ENCODE measurements at places on chromosomes 7 and 10.

- no peak for DNase-seq
Observed at GRCh38 chr10:43979551-43979950, 330.9 kb upstream of the ZNF32 start.

- DNase-seq = no peak
Observed at GRCh38 chr10:490891-491571, 198.4 kb downstream of the DIP2C start.

DNA sequence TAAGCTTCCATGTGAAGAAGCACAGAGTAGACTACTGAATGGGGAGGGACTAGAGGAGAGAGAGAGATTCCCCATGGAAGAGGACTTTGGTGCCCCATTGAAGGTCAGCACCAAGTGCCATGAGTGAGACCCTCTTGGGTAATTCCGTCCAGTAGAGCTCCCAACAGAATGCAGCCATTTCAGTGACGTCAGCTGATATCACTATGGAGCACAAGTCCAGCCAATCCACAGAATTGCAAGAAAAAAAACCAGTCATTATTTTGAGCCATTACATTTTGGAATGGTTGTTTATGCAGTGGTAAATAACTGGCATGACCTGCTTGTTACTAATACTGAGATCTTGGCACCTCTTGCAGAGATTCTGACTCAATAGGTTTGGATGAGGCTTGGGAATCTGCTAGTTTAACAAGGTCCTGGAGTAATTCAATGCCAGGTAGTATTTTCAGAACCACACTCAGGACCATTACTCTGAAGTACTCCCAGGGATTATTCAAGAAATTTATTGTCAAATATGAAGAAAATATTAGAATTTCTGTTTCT is 52.6 kb upstream of the SP8 start:
- DNase-seq = no peak

GRCh38 chr10:123995461-123996131 is 97.8 kb downstream of the CHST15 start:
- peak; percentile 51 for DNase-seq

DNA sequence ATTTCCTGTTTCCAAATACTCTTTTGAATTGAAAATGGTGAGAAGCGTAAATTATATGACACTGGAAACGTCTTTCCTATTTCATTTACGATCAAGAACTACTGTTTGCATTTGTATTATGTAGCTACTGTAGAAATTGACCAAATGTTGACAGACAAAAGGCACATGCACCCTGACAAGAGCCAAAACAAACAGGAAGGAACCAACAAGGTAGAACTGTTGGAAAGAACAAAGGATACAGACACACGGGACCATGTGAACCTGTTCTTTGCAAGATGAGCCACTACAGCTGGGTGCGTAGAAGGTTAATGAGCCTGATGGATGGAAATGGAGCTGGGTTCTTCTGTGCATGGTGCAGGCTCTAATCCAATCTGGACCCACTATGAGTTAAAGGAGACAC is 48.4 kb upstream of the FZD8 start:
- no peak for DNase-seq

GRCh38 chr10:28677888-28678686 is 766 bp downstream of the BAMBI start:
- no peak for DNase-seq

GRCh38 chr7:278081-278480 is 11.9 kb upstream of the FOXL3 start:
- DNase-seq = no peak

DNA sequence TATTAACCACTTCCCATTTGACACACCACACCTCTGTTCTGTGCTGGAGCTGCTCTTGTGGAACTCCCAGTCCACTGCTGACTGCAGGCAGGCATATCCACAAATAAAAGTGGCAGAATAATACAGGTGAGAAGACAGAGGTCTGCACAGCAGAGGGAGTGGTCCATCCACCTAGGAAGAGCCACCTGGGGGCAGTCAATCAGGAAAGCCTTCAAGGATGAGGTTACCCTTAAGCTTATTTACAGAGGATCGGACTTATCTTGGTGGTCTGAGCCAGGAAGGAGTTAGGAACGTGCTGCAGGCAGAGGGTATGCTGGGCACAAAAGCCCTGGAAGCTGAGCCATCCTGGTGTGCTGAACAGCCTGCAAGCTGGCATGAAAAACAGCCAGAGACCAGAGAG is 78.7 kb downstream of the FRMPD2 start:
- no peak for DNase-seq

GRCh38 chr10:49679480-49679893 is at the start of gene C10orf53:
TSS of gene C10orf53 (plus strand) at chr10:49679651. CDS start at chr10:49679698, 47 bp downstream.
- no peak for DNase-seq

GRCh38 chr7:14275356-14275755 is 285.9 kb upstream of the ETV1 start:
- no peak for DNase-seq

- no peak for DNase-seq
Observed at GRCh38 chr7:14104861-14105260, 115.4 kb upstream of the ETV1 start.

DNA sequence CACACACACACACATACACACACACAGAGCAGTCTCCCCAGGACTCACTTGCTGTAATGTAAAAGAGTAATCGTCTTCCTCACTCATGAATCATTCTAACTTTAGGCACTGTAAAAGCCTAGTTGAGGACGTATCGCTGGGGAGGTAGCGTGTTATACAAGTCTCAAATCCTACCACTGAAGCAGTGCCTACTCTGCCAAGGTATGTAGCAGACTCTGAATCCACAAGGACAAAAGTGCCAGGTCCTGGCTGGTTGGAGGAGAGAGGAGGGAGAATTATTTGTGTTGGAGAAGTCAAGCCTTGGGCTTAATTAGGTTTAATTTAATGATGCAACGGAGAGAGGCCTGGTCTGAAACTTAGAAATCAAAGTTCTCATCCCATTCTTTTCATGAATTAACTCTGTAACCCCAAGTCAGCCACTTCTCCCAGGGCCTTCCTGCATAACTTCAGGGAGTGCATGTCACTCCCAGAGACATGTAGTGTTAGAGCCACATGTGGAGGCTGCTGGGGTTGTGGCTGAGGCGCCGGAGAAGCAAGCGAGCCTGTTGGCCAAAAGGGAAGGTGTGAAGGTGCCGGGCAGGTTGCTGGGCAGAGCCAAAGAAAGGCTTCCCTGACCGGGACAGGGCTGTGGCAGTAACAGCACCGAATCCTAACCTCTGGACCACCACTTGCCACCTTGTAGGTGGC is 36.7 kb downstream of the NKX2-3 start:
- DNase-seq = no peak

DNA sequence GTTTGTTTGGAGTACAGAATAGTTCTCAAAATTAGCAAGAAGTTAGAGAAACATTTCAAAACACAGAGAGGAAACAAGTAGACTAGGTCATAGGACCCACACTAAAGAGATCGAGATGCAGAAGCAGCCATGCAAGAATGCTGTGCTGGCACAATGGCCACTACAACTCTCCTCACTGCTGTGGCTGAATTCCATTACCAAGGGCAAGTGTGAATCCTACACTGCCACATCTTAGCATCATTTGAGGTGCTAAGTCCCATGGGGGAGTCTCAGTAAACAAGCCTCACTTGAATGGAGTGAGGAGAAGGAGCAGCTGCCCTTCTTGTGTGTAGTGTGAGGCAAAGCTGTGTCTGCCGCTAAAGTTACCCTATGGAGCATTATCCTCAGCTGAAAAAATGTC is 56.7 kb downstream of the PCLO start:
- no peak for DNase-seq

DNA sequence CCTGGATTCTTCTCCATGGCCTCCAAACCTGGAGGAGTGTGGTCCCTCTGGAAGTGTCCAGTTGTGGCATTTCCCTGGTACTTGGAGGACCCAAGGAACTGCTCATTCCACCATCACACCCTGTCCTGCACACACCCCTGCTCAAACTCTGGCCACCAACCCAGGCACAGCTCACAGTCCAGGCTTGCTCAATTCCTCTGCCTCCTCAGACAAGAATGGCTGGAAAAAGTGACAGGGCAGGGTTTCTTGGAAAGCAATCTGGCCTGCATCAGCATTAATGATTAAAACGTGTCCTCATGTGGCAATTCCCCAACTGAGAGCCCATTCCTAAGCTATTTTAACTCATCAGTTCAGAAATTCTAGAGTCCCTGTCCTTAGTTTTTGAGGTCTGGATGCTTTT is 17.2 kb upstream of the TPST1 start:
- DNase-seq = no peak

- DNase-seq = no peak
Observed at GRCh38 chr10:106931159-106931852, 233.2 kb downstream of the SORCS1 start.

DNA sequence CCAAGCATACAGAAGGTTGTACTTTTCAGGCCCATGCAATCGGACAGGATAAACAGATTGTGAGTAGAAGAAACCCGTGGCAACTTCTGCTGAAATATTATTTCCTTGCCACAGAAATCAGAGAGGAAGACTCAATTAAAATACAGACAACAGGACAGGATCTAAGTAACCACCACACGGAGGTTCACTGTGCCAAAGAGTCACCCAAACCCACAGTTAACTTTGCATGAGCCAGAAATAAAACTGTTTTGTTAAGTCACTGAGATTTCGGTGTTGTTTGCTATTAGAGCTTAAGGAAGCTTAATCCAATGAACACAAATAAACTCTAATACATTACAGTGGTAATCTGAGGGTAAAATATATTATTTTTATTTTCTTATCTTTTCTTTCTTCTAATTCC is 14.0 kb downstream of the PNPLA8 start:
- no peak for DNase-seq

- peak; percentile 70 for DNase-seq
Observed at GRCh38 chr10:130109796-130110245, 809 bp downstream of the C10orf143 start.

- no peak for DNase-seq
Observed at GRCh38 chr7:26087321-26088091, 64.5 kb upstream of the NFE2L3 start.

- DNase-seq = no peak
Observed at GRCh38 chr7:157925383-157925875, 588.6 kb downstream of the DNAJB6 start.

DNA sequence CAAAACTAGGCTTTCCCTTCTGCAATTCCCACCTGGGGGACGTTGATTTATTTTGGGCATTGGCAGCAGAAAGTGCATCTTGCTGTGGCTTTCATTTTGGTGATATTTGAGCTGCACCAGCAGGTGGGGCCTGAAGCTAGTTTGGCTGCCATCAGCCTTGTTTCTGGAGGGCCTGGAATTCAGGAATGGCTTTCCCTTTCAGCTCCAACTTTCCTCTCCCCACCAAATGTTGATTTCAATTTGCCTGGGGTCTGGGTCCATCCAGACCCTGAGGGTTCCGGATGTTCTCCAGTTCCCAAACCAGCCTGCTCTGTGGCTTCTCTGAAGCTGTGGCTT is 640.4 kb downstream of the TYW1 start:
- DNase-seq = no peak

GRCh38 chr7:142813226-142813625 is 41.6 kb upstream of the EPHB6 start:
- DNase-seq = no peak

DNA sequence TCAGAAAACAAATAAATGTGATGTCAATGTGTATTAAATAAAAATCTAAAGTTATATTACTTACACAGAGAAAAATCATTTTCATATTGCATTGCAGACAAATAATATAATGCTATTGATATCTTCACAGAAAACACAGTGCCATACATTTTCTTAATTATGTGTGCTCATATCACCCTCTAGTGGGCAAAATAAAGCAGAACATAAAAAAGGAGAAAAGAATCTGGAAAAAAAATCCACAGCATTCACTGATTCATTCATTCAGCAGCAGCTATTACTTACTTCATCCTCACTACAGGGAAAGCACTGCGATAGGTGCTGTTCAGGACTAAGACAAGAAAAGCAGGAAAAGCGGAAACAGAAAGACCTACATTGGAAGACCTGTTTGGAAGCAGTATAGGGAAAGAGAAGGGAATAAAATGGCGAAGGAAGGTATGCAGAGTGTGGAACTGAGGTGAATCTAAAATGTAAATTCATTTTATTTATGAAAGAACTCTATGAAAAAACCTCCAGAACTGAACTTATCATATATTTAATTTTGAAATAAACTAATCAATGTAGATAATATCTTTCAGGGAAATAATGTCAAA is 73.2 kb downstream of the POT1 start:
- DNase-seq = no peak

DNA sequence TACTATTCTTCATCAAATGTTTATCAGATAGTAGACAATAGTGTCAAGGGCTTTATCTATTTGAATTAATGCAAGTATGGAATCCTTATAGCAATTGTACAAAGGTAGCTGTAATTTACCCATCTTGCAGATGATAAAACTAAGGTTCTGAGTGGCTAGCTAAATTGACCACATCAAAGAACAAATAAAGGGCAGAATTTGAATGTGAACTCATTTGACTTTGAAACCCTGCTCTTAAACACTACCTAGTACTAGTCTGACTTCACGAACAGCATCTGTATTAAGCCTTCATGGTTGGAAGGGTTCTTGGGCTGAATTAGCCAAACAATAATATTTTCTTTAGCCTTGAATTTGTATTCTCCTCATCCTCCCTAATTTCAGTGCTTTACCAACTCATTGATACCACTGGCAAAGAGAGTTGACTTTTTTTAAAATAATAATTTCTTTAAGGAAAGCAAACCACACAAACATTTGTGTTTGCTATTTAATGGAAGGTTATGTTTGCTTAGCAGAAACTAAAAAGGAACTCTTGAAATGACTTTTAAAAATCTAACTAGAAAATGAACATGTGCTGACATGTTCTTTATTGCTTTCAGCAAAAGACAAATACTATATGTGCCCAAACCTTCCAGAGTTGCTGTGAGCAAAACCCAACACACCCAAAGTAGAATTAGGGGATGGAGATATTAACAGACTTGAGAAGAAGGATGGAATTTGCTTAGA is 322.6 kb downstream of the RNLS start:
- no peak for DNase-seq

- DNase-seq = no peak
Observed at GRCh38 chr10:88954458-88955083, 2.0 kb upstream of the ACTA2 start.

DNA sequence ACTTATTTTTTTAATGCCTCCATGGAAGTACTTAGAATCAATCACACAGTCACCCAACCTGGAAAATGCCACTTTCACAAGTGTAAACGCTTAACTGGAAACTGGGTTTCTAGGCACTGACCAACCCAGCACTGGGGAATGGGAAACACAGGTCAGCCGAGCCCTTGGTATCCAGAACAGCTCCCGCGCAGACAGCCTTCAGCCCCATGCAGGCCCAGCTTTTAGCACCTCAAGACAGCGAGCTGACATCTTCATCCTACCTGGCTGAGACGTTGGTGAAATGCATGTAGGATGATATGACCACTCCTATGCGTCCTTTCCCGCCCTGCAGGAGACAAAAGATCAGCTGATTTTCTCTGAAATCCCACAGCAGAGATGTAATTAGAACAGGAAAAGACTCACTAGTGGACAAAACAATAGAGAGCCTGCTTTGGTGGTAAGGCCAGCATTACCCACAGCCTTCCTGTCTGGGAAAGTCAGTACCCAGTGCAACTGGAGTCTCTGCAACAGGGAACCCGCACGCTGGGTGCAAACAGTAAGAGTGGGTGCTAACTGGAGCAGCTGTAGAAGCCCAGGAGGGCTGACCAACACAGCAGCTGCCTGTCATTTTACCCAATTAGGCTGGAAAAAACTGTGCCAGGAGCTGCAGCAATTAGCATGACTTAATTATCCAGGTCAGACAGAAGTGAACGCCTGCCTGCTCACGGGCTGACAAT is 153.7 kb downstream of the TNS3 start:
- DNase-seq = no peak
